CD8-positive, alpha-beta memory T cell (primary cell): ENCODE measurements at places on chromosomes 1 and 21. TPM values are rescaled to one million over a fixed set of nuclear protein-coding genes. Genes with fewer than 3 reads are reported as not detected.

DNA sequence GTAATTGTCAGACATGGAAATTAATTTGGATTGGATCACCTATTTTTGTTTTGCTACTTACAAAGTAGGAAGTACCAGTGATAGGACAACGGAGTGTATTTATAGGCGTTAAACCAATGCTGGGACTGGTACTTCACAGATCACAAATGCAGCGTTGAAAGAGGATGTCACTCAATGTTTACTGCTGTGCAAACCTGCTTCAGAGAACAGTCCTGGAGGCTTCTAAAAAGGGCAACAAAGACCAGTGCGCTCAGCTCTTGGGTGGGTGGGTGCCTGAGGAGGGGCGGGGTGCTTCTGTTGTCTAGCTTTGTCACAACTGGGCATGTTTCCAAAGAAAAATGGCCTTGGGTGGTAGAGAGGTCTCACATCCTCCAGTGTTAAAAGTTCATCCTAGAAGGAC, 2.1 kb downstream of the C1orf21 start:
- H3K4me3 ChIP-seq: peak overlapping the region; percentile 21
- peaks cover 8% of the 10 kb centered on the region for H3K4me1 ChIP-seq
- H3K27ac ChIP-seq: peak overlapping the region; percentile 62
- peaks cover 6% of the 10 kb centered on the region for H3K27me3 ChIP-seq

DNA sequence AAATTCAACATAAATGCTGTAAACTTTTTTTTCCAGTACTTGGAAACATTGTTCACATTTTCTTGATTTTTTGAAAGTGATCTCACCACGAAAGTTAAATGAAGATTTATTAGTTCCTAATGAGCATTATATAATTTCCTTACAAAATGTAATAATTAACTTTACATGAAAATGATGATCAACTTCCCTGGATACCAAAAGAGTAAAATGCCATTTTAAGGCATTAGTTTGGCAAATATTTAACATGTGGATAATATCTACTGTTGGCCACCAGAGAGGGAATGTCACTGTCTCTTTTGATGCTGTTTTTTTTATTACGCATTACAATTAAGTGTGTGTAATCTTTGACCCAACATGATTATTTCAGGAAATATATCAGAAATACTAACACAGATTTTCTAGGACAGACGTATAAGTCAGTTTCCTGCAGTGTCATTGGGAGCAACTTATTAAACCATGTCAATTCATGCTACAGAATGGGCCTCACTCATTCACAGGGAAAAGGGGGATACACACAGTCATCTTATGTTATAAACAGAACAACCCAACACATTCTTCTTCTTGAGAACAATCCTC, 903.9 kb upstream of the ADGRL2 start:
- no peak for DNase-seq
- H3K27ac ChIP-seq: no peak overlapping the region
- no peaks in the 10 kb centered on the region for H3K4me1 ChIP-seq
- H3K27me3 ChIP-seq: no peaks in the 10 kb centered on the region
- H3K4me3 ChIP-seq: no peak overlapping the region
- no peaks in the 10 kb centered on the region for H3K36me3 ChIP-seq

GRCh38 chr1:156523801-156524480, 23.4 kb upstream of the MEF2D start:
- peak overlapping the region; percentile 49 for H3K27ac ChIP-seq
- H3K4me3 ChIP-seq: peak overlapping the region; percentile 27
- H3K4me1 ChIP-seq: peaks cover 31% of the 10 kb centered on the region
- DNase-seq: no peak
- H3K36me3 ChIP-seq: no peaks in the 10 kb centered on the region

DNA sequence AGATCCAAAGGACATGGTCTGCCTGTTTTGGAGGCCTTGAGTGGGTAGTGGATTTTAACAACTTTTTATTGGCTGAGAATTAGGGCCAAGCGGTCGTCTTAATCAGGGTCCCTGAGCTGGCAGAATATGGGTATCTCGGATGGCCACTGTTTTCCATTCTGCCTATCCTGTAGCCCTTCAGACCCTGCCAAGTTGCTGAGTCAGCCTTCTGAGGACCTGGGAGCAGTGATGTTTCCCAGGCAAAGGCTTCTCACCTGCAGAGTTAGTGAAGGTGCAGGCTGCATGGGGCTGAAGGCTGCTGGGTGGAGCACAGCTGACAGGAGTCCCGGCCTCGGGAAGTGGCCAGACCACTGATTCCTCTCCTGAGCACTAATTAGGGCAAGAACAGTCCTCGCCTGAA, 11.4 kb downstream of the RASSF5 start:
- H3K4me3 ChIP-seq: no peak overlapping the region
- no peak overlapping the region for H3K27ac ChIP-seq
- H3K27me3 ChIP-seq: no peaks in the 10 kb centered on the region
- H3K36me3 ChIP-seq: no peaks in the 10 kb centered on the region
- DNase-seq: no peak
- H3K4me1 ChIP-seq: no peaks in the 10 kb centered on the region

DNA sequence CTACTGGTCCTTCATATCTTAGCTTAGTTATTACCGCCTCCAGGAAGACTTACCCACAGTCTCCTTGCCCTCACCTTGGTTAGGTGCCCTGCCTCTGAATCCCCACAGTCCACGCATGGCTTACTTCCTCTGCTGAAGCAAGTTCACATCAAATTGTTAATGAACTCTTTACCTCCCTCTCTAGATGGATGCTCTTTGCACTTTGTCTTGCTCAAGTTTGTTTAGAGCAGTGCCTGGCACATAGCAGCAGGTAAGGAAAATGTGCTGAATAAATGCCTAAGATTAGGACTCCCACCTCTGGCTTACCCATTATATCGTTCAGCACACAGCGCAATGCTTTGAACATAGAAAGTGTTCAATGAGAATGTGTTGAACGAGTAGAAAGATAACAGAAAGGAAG, 90.5 kb downstream of the BEND5 start:
- H3K27ac ChIP-seq: no peak overlapping the region
- no peaks in the 10 kb centered on the region for H3K36me3 ChIP-seq
- H3K4me1 ChIP-seq: no peaks in the 10 kb centered on the region
- DNase-seq: no peak

DNA sequence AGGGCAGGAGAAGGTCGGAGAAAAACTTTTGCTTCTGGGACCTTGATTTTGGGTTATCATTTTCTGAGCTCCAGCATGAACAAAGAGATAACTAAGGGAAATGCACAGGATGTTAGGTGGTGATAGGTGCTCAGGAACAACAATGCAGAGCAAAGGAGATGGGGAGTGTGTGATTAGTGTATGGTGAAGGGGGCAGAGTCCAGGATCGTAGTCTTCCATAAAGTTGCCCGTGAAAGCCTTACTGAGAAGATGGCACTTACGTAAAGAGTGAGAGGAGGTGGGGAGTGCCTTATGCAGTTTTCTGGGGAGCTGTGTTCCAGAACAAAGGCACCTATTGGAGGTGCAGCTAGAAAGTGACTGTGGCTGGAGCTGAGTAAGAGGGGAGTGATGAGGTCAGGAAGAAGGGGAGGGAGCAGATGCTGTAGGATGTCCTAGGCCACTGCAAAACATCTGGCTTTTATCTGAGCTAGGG, 11.6 kb downstream of the KCNK1 start:
- no peaks in the 10 kb centered on the region for H3K27me3 ChIP-seq
- no peak for DNase-seq

DNA sequence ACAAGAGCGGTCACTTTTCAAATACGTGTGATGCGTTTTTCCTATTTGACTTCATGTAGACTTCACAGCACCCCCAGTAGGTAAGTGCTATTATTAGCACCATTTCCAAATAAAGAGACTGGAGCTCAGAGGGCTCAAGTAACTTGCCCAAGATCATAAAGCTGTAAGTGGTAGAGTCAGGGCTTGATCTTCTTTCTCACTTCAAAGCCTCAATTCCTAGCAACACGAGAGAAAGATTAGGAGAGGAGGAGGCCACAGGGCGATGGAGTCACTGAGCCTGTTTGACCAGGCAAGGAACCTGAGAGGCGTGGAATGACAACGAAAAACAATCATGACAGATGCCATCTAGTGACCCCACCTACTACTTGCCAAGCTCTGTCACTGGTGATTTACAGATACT, 181.0 kb downstream of the FOXD2 start:
- no peak overlapping the region for H3K27ac ChIP-seq
- H3K27me3 ChIP-seq: no peaks in the 10 kb centered on the region
- H3K4me1 ChIP-seq: no peaks in the 10 kb centered on the region

DNA sequence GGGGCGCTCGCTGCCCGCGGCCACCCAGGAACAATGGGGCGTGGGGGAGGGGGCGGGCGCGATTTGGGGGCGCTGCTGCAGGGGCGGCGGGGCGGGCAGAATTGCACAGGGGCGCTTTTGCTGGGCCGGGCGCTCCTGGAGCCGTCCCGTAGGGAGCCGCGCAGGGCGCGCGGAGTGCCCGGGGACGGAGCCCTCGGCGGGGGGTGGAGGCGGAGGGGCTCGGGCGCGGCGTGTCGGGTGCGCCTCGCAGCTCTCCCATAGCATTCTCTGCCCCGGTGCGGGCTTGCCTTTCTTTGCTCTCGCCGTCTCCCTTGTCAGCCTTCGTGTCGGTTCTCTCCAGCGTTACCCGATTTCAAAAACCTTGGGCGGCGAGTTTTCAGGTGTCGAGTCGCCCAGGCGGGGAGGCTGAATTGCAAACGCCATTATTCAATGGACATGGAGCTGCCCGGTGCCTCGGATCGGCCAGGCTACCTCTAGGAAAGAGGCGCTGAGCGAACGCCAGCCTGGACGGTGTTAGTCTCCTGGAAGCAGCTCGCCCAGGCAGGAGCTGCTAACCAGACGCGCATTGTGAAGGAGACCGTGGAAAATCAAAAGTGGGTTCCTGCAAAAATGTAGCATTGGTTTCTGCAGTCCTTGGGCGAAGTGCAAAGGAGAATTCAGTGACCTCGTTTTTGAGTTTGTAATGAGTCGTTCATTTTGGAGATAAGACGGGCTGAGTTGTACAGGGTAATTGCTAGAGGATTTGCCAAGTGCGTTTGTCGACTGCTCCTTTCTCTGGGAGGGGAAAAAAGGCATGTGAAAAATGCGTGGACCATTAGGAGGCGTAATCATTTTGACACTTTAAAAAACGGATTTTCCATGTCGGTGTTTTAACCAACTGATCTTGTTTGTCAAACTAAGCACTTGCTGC, 626 bp downstream of the CXADR start:
- DNase-seq: peak; percentile 1
- H3K4me1 ChIP-seq: peaks cover 14% of the 10 kb centered on the region
- H3K4me3 ChIP-seq: peak overlapping the region; percentile 70
- H3K27ac ChIP-seq: no peak overlapping the region
- H3K36me3 ChIP-seq: no peaks in the 10 kb centered on the region

DNA sequence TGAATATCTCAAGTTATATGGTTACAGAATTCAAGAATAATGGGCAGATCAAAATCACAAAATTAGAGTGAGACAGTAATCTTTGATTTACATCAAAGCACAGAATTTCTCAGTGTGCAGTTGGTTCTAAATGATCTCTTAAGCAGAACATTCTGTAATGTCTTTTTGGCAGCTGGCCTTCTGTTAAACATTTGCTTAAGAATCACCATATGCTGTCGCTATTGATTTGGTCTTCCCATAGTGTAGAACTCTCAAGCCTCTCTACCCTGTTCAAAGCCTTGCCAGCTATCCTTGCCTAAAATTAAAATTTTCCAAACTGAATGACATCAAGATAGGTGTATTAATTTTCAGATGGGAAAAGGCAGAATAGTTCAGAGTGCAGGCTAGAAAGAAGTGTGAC, 38.9 kb upstream of the ERO1B start:
- H3K36me3 ChIP-seq: no peaks in the 10 kb centered on the region
- no peak overlapping the region for H3K27ac ChIP-seq
- DNase-seq: no peak
- H3K4me3 ChIP-seq: no peak overlapping the region
- H3K4me1 ChIP-seq: no peaks in the 10 kb centered on the region
- H3K27me3 ChIP-seq: no peaks in the 10 kb centered on the region

GRCh38 chr1:74434321-74434720, 78.1 kb downstream of the LRRC53 start:
- H3K4me3 ChIP-seq: no peak overlapping the region
- H3K27me3 ChIP-seq: no peaks in the 10 kb centered on the region
- no peak for DNase-seq
- H3K27ac ChIP-seq: no peak overlapping the region
- H3K36me3 ChIP-seq: no peaks in the 10 kb centered on the region
- no peaks in the 10 kb centered on the region for H3K4me1 ChIP-seq

Gene SLC6A17
- polyA plus RNA-seq: not detected

Gene HSPG2
- polyA plus RNA-seq: not detected

Gene SIPA1L2
- 1.4 TPM for polyA plus RNA-seq

Gene EVA1C
- polyA plus RNA-seq: 25.8 TPM
